ENCODE measurements at places on chromosomes 2 and 18.

DNA sequence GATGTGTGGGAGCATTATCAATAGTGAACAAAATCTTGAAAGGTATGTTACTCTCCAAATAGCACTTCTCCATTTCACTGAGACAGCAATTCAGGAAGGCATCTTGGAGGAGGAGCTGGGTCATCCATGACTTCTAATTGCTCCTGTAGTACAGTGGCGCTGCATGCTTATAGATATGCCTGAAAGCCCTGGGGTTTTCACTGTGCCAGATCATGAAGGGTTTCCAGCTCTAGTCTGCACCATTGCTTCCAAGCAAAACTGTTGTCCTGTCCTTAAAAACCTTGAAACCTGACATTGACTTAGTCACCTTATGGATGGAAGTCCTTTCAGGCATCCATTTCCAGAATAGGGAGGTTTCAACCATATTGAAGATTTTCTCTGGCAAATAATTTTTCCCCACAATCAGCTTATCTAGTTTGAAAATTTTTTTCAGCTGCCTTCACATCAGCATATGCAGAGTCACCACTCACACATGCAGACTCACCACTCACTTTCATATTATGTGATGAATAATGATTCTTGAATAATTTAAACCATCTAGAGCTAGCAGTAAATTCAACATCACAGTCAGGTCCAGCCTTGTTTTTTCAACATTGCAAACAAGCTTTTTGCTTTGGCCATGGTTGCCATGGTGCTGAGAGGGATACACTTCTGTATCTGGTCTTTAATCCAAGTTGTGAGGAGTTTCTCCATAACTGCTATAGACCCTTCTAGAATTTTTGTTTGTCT, 297.1 kb downstream of the CLIP4 start:
- DNase-seq, result no peak

DNA sequence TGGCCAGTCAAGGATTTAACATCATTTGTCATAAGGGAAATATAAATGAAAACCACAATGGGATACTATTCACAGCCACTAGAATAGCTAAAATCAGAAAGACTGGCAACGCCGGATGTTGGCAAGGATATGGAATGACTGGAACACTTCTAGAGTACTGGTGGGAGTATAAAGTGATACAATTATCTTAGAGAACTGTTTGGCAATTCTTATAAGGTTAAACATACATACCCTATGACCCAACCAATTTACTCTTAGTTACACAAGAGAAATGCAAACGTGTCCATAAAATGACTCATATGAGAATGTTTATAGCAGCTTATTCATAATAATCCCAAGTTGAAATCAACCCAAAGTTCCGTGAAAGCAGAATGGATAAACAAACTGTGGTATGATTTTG, 35.1 kb downstream of the MAPK4 start:
- no peak for DNase-seq

DNA sequence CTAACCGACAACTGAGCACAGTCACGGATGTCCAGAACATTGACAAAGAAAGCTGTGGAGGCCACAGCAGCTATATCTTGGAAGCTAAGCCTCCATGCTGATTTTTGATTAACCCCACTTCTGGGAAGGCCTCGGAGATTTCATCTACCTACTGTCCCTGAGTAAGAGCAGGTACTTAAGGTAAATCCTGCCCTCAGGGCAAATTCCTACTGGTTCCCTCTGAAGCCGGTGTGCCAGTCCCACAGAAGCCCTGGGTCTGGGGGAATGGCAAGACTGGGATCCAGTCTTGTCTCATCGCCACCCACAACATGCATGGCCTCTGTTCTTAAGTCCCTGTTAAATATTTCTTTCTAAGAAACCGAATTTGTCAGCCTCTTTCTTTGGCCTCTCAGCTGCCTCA, 18.7 kb downstream of the PER2 start:
- DNase-seq, result no peak

DNA sequence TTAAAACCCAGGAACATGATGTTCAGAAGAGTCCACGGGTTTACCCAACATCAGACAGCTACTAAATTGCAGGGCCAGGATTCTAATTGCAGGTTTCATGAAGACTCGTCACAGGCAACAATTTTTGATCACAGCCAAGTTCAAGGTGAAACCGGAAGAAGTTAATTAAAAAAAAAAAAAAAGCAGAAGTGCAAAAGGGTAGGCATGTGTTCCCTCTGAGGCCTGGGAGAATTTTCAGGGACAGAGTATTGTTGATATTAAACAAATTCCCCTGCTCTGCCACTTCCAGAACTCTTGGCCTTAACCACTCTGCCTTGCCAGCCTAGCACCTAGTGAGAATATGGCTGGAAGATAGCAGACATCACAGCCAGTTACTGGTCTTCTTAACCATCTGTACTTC, 99.4 kb upstream of the TRIB2 start:
- DNase-seq, result no peak
